ENCODE measurements at places on chromosomes 7 and 10. TPM values are rescaled to one million over a fixed set of nuclear protein-coding genes. Genes with fewer than 3 reads are reported as not detected.

SPDYE9 gene
- not detected for total RNA-seq

NUDCD3 gene
- total RNA-seq: 96.9 TPM

FAM25G gene
- total RNA-seq: not detected

PKD2L1 gene
- total RNA-seq: not detected

OR2A5 gene
- total RNA-seq: not detected

GRM8 gene
- not detected for total RNA-seq

CALHM3 gene
- not detected for total RNA-seq

EN2 gene
- total RNA-seq: not detected

BCCIP gene
- 158 TPM for total RNA-seq

EIF4EBP2 gene
- total RNA-seq: 31.4 TPM

CPA4 gene
- total RNA-seq: not detected

DRGX gene
- total RNA-seq: not detected

ZNF804B gene
- total RNA-seq: not detected

- DNase-seq: no peak
- H3K4me1 ChIP-seq: no peaks in the 10 kb centered on the region
- peaks cover 16% of the 10 kb centered on the region for H3K27me3 ChIP-seq
- no peak overlapping the region for H3K27ac ChIP-seq
Measured at GRCh38 chr7:151896086-151896485, 19.2 kb upstream of the PRKAG2 start.

GRCh38 chr10:89888321-89889070, 187.1 kb downstream of the KIF20B start:
- no peaks in the 10 kb centered on the region for H3K4me1 ChIP-seq
- H3K27me3 ChIP-seq: peaks cover 16% of the 10 kb centered on the region
- DNase-seq: no peak
- H3K4me3 ChIP-seq: no peak overlapping the region

DNA sequence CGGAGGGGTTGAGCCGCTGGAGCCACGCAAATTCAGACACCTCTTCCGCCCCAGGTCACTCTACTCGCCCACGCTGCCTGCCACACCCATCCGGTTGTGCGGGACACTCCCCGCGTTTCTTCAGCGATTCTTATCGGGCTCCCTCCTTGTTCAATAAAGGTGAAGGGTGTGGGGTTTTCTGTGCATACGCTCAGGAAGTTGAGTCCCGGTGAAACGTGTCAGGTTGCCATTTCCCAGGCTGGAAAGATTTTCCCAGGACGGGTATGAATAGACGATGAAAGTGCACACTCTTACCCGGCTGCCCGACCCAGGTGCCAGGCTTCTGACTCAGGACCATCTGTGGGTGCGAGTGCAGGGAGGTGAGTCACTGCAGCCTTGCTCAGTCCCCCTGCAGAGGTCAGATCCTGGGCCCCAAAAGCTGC, 22.0 kb downstream of the KLF6 start:
- H3K4me3 ChIP-seq: no peak overlapping the region
- H3K36me3 ChIP-seq: peaks cover 10% of the 10 kb centered on the region
- peaks cover 66% of the 10 kb centered on the region for H3K4me1 ChIP-seq
- H3K27ac ChIP-seq: no peak overlapping the region

DNA sequence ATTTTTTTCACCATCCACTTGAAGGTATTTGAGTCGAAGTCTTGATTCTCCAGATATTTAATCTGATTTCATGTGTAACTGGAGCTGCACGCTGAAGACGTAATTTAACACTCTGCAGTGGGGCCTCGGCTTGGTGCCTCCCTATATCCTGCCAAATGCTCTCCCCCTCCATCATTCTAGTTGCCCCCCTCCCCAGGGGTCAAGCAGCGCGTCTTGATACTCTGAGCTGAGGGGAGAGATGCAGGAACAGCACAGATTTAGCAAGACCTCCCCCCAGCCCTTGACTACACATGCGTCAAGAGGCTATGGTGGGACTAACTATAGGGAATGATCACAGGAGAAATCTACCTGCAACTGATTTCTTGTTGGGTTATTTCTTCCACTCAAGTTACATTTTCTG, 85.8 kb downstream of the PRPF18 start:
- no peaks in the 10 kb centered on the region for H3K36me3 ChIP-seq
- peaks cover 5% of the 10 kb centered on the region for H3K27me3 ChIP-seq
- H3K4me3 ChIP-seq: no peak overlapping the region
- no peaks in the 10 kb centered on the region for H3K4me1 ChIP-seq

DNA sequence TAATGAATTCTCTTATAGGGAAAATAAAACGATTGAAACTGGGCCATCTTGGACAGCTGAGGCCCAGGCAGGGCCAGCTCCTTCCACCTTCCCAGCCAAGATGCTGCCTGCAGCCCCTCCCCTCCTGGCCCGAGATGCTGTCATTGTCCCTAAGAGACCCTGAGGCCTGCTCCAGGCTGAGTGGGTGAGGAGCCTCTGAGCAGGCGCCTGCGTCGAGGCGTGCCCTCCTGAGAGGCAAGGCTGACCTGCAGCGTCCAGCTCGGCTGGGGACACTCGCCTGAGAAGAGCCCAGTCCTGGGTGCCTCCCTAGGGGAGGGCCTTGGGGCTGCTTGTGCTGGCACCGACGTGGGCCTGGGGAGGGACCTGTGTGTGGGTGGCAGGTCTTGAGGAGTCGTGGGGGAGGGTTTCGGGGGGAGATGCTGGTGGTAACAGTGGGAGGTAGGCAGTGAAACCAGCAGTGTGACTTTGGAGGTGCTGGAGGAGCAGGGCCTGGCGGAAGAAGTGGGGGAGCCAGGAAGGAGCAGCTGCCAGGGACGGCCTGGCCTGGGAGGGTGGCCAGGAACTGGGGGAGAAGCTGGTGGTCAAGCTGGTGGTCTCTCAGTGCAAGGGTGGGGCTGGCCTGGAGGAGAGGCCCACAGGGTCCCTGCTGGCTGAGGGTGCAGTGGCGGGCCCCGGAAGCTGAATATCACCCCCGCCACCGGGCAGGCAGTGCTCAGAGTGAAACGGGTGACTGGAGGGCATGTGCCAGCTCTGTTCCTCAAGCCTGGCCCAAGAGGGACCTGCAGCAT, 7.9 kb downstream of the GPR146 start:
- H3K27me3 ChIP-seq: no peaks in the 10 kb centered on the region
- no peak for DNase-seq
- no peak overlapping the region for H3K4me3 ChIP-seq
- H3K36me3 ChIP-seq: no peaks in the 10 kb centered on the region
- H3K4me1 ChIP-seq: peaks cover 35% of the 10 kb centered on the region
- no peak overlapping the region for H3K27ac ChIP-seq

GRCh38 chr7:82760074-82760473, 316.5 kb upstream of the CACNA2D1 start:
- no peak for DNase-seq
- H3K4me3 ChIP-seq: no peak overlapping the region
- H3K36me3 ChIP-seq: no peaks in the 10 kb centered on the region
- no peak overlapping the region for H3K27ac ChIP-seq

- no peak overlapping the region for H3K27ac ChIP-seq
- H3K4me3 ChIP-seq: no peak overlapping the region
- no peaks in the 10 kb centered on the region for H3K36me3 ChIP-seq
- no peaks in the 10 kb centered on the region for H3K27me3 ChIP-seq
- H3K4me1 ChIP-seq: no peaks in the 10 kb centered on the region
Measured at GRCh38 chr10:90138844-90139243, 437.5 kb downstream of the KIF20B start.

DNA sequence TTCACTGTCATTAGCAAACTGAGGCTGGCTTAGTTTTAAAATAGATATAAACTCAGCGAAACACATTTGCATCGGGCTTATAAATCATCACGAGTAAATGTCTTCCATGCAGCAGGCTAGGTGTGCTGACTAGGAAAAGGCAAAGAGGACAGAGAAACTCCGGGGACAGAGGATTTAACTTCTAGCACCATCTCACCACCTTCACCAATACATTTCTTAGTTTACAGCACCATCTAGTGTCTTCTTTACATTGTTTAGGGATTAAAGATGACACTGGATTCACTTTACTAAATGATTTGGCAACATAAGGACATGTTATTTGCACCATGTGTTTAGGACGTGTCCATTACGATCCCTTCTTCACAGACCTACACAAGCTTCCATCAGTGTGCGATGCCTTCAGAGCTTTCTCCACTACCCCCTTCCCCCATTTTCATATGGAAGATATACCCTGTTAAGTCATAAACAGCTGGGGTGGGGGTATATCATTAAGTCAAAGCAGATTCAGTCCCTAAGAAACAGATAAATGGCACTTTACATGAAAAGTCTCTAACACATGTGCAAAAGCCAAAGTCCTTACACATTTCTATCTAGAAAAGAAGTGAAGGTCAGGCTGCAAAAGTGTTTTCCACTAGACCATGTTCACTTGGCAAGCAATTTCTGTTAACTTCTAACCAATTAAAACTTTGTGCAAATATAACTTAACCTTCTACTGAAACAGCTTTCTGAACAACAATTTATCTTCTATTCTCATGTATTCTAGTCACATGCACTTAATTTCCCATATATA, 103.3 kb downstream of the GRB10 start:
- H3K4me3 ChIP-seq: no peak overlapping the region
- no peaks in the 10 kb centered on the region for H3K4me1 ChIP-seq
- no peak overlapping the region for H3K27ac ChIP-seq
- no peak for DNase-seq
- H3K36me3 ChIP-seq: no peaks in the 10 kb centered on the region

GRCh38 chr10:6602700-6603084, 22.6 kb upstream of the PRKCQ start:
- no peaks in the 10 kb centered on the region for H3K27me3 ChIP-seq
- DNase-seq: no peak
- peaks cover 52% of the 10 kb centered on the region for H3K36me3 ChIP-seq
- H3K27ac ChIP-seq: no peak overlapping the region
- H3K4me1 ChIP-seq: peaks cover 61% of the 10 kb centered on the region

GRCh38 chr10:60821656-60822055, 43.4 kb downstream of the CDK1 start:
- H3K36me3 ChIP-seq: no peaks in the 10 kb centered on the region
- DNase-seq: no peak
- no peaks in the 10 kb centered on the region for H3K27me3 ChIP-seq
- no peak overlapping the region for H3K4me3 ChIP-seq
- H3K27ac ChIP-seq: no peak overlapping the region
- peaks cover 2% of the 10 kb centered on the region for H3K4me1 ChIP-seq

DNA sequence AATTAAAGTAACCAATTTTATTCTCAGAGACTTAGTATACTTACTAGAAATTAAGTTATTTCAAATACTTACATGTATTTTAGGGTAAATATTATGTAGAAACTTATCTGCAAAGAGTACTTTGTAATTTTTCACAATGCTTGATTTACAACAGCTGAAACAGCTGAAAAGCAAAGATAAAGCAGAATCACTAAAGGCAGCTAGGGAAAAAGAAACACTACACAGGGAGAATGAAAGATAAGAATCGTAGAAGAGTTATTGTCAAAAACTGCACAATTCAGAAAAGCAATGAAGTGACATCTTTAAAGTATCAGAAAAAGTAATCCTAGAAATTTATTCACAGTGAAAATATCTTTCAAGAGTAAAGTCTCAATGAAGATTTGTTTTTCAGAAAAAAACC, 69.7 kb upstream of the ZNF804B start:
- no peaks in the 10 kb centered on the region for H3K27me3 ChIP-seq
- H3K27ac ChIP-seq: no peak overlapping the region
- H3K36me3 ChIP-seq: no peaks in the 10 kb centered on the region
- H3K4me3 ChIP-seq: no peak overlapping the region
- DNase-seq: no peak

DNA sequence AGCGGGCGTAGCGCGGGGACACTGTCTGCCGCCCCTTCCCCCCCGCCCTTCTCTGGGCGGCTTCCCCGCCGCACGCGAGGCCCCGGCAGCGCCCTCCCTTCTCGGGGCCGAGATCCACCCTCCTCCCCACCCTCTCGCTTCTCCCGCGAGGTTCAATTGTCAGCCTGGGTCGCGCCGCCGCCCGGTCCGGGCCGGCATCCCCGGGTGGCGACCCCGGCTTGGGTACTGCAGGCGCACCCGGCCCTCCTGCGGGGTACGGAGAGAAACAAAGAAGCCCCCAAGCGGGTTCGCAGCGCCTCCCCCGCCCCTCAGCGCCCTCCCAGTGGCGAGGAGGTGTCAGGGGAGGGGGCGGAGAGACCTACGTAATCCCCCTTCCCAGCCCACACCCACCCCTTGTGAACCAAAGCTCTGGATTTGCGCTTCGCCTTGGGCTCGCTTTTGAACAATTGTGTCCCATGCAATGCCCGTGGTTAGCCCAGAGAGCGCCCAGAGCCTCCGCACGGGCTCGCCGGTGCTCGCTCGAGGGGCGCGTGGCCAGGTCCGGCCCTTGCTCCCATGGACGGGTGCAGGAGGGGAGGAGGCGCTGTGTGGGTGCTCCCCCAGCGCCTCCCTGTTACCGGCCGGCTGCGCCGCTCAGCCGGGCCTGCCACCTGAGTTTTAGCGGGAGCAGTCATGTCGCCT, 634 bp downstream of the HECW1 start:
- H3K27me3 ChIP-seq: peaks cover 89% of the 10 kb centered on the region
- peak; percentile 4 for DNase-seq
- H3K36me3 ChIP-seq: no peaks in the 10 kb centered on the region
- H3K27ac ChIP-seq: no peak overlapping the region
- H3K4me3 ChIP-seq: no peak overlapping the region

- no peaks in the 10 kb centered on the region for H3K36me3 ChIP-seq
- H3K4me3 ChIP-seq: no peak overlapping the region
- H3K4me1 ChIP-seq: no peaks in the 10 kb centered on the region
- H3K27me3 ChIP-seq: peaks cover 15% of the 10 kb centered on the region
- DNase-seq: no peak
Measured at GRCh38 chr7:137696376-137696775, 150.4 kb downstream of the DGKI start.

GRCh38 chr7:979886-980571, 3.0 kb upstream of the CYP2W1 start:
- no peak for DNase-seq
- no peak overlapping the region for H3K27ac ChIP-seq
- H3K27me3 ChIP-seq: no peaks in the 10 kb centered on the region
- H3K4me1 ChIP-seq: no peaks in the 10 kb centered on the region
- H3K4me3 ChIP-seq: no peak overlapping the region
- H3K36me3 ChIP-seq: no peaks in the 10 kb centered on the region

DNA sequence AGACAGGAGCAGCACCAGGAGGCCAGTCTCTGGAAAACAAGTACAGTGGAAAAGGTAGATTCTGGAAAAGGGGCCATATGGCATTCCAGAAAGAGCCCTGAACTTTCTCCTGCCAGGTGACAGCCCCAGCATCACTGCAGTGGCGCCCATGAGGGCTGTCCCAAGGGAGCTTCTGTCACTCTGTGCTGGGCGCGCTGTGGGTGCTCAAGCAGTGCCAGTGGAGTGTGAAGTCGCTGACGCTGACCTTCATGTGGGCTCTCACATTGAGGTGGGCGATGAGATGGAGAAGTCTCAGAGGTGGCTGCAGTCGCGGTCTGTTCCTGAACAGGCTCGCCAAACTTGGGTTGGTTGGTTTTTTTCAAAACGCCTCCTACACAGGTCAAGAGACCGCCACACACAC, 38.2 kb downstream of the FKBP6 start:
- no peak for DNase-seq
- H3K27me3 ChIP-seq: no peaks in the 10 kb centered on the region
- H3K4me1 ChIP-seq: peaks cover 5% of the 10 kb centered on the region
- H3K4me3 ChIP-seq: no peak overlapping the region
